ENCODE measurements at places on chromosomes 13 and 19.
A peak's percentile ranks its signal among the peaks of the same experiment; 100 is the strongest.

DNA sequence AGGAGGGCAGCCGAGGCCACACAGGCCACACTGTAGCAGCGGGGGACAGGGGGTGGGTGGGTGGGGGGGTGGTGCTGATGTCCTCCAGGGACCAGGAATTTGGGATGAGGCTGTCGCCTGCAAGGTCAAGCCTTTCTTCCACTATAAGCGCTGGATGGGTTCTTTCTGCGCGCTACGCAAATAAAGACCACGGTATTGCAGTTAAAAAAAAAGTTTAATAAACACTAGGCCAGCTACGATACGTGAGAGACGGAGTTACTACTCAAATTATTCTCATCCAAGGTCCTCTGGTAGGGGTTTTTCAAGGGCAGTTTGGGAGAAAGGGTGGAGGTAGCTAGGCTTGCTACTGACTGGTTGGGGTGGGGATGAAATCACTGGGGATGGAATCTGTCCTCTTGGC is 508 bp upstream of the ZNF44 start:
- DNase-seq, result no peak

GRCh38 chr13:22757530-22758120 is 423.2 kb upstream of the SGCG start:
- no peak for DNase-seq

- no peak for DNase-seq
Measured at GRCh38 chr13:73961181-73961580, 173.0 kb downstream of the KLF12 start.

GRCh38 chr19:7500811-7501450 is 12.1 kb upstream of the PEX11G start:
- peak; percentile 88 for DNase-seq

GRCh38 chr19:11418094-11418548 is 993 bp downstream of the RGL3 start:
- DNase-seq, result no peak

Data from NCI-H1105 (cell line).